PC-3 (cell line): ENCODE measurements at places on chromosomes 3 and 15. TPM values are rescaled to one million over a fixed set of nuclear protein-coding genes. Genes with fewer than 3 reads are reported as not detected.

- DNase-seq, result no peak
- H3K4me3 ChIP-seq, result no peak overlapping the region
- H3K4me1 ChIP-seq, result no peaks in the 10 kb centered on the region
- no peaks in the 10 kb centered on the region for H3K36me3 ChIP-seq
These were observed 148.7 kb downstream of the MEX3B start for GRCh38 chr15:81897057-81897677.

DNA sequence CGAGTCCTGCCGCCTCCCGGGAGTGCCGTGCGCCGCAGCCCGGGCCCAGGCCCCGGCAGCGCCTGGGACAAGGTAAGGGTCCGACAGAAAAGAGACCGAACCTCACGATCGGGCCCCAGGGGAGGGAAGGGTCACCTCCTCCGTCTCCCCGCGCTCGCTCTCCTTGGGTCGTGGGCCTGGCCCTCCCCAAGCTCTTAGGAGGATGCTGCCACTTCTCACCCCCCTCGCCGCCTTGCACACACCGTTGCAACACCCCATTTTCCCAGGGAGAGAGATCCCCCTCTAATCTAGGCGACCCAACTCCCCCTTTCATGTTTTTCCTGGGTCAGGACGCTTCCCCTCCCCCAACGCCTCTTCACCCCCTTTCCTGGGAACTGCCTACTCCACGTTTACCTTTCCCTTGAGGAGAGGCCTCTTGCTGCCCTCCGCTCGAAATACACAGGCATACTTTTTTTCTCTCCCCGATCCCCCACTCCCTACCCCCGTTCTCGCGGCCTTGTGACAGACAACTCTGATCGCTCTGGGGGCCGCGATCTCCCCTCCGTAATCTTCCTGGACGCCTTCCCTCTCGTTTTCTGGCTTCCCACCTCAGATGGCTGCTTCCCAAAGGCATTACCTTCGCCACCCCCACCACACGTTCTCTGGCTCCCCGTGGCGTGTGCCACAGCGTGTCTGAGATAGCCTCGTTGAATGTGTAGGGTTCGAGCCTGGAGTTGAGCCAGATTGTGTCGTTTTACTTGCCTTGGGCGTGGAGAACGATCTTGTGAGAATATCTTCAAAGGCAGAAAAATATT lies 688 bp downstream of the SETD5 start:
- H3K4me1 ChIP-seq, result peaks cover 58% of the 10 kb centered on the region
- DNase-seq, result no peak
- H3K4me3 ChIP-seq, result peak overlapping the region; percentile 94
- no peaks in the 10 kb centered on the region for H3K27me3 ChIP-seq
- H3K27ac ChIP-seq, result peak overlapping the region; percentile 91
- H3K36me3 ChIP-seq, result peaks cover 26% of the 10 kb centered on the region

DNA sequence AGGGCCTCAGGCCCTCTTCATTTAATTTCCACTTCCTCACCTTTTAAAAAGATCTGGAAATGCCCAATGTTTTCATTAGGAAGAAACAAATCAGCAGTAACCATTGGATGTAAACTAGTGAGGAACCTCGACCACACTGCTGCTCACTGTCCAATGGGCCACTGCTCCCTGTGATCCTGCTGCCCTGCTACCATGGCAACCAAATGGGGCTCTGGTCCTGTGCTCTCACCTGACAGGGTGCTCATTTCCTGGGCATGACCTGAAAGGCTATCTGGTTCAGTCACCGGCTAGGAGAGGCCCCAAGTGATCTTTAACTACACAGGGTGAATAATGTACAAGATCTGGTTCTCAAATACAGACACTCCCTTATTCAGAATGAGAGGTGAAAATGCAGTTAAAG lies 54.6 kb downstream of the ARHGEF3 start:
- no peaks in the 10 kb centered on the region for H3K4me1 ChIP-seq
- peaks cover 9% of the 10 kb centered on the region; the same call in 1 of the 2 replicates for H3K36me3 ChIP-seq
- H3K27ac ChIP-seq, result no peak overlapping the region

DNA sequence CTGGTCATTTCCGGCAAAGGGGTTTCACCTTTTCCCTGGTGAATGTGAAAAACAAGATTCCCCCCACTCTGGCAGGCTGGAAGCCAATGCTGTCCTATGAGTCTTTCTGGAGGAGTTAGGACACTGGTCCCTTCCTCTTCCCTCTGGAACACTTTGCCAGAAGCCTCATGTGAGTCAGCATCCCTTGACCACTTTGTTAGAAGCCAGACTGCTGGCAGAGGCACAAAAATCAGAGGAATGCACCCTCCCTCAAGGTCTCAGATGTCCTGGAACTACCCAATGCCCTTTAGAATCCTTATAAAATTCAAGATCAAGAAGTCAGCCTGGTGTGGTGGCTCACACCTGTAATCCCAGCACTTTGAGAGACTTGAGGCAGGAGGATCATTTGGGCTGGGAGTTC lies 26.6 kb downstream of the ITGB5 start:
- no peaks in the 10 kb centered on the region for H3K27me3 ChIP-seq
- peaks cover 20% of the 10 kb centered on the region for H3K4me1 ChIP-seq
- DNase-seq, result peak; percentile 96
- H3K4me3 ChIP-seq, result no peak overlapping the region
- H3K36me3 ChIP-seq, result no peaks in the 10 kb centered on the region

Gene IL5RA
- total RNA-seq, result not detected in 2 replicates

- DNase-seq, result peak; percentile 30
- H3K27ac ChIP-seq, result no peak overlapping the region
- H3K27me3 ChIP-seq, result no peaks in the 10 kb centered on the region
- no peaks in the 10 kb centered on the region for H3K4me1 ChIP-seq
- H3K4me3 ChIP-seq, result no peak overlapping the region
These were observed 314.0 kb downstream of the ERC2 start for GRCh38 chr3:56154297-56154696.
